ENCODE measurements at places on chromosomes 3 and 15.

- DNase-seq, result no peak
Measured at GRCh38 chr15:65038428-65038827, 6.8 kb upstream of the SLC51B start.

DNA sequence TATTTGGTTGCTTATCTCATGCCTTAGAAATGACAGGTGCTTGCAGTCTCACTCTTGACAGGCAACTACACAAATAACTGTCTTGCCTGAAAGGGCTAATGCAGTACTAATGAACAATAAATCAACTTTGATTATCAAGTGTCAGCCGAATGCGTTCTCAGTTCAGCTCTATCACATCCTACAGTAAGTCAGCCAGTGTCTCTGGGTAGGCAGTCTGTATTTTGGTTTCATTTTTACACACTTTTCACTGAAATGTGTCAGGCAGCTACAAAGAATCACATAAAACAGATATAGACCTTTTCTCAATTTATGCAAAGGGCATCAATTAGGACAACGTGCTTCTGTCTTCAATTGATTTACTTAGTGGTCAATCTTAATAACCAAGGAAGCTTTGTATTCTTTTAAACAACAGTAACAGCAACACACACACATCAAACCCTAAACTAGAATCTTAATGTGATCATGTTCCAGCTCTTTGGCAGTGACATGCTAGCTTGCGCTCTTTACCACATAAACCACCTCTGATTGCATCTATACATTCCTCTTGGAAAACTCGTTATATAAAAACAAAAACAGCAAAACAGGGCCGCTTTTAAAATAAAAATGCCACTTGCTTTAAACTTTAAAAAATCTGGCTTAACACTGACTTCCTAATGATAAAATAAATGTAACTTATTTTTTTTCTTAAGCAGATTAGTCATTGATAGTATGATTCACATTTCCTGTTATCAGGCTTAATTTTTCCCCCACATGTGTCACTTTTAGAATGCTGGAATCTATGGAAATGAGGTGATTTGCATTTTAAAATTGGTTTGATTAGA lies 520.4 kb downstream of the FOXP1 start:
- peak; percentile 53 for DNase-seq

DNA sequence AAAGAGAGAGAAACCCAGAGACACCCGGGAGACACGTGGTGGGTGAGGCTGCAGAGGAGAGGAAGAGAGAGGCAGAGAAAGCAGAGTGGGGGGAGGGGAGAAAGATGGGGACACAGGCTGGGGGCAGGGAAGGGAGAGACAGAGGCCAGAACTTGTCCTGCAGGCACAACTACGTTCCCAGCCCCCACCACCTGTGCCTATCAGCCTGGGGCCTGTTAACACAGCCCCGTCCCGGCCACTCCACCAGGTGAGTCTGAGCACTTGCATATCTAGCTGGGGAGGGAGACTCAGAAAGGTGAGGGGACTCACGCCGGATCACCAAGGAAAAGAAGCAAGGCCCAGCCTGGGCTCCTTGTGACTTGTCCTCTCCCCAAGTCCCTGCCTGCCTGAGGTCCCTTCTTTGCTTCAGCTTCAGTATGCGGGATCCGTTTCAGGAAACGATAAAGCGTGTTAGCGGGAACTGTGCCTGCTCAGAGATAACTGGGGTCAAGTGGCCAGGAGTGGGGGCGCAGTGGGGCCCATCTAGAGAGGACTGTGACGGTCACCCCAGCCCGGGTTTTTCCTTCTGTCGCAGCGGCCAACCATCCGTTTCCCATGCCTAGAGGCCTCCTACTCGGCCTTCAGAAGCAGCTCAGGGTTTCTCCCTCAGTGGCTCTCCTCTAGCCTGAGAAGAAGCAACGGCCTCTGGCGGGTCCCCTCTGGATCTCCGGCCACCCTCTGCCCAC lies 10.3 kb downstream of the LINGO1 start:
- no peak for DNase-seq

DNA sequence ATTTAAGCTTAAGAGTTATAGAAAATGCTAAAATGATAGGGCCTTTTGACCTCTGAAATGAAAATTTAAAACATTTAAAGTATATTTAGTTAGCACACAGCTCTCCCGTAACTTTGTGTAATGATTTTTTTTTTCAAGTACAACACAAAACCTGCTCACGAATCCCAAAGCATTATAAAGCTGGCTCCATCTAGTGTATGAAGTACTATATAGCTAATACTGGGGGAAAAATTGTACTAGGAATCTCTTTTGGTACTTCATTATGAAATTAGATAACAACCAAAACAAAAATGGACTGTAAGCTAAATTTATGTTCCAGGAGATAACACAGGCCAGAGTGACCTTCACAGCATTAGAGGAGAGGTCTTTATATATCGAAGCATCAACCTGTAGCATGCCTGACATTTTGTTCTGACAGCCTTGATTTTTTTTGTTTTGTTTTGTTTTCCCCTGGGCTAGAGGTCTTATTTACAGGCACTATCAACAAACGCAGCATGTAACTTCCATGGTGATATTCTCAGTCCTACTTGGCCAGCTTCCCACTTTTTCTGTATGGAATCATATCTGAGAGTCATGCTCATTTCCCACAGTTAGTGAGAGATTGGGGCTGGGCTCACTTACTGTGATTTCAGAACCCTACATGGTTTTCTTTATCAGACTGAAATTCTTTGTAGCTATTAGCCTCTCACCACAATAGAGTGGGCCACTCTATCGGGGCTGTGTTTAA lies 116.3 kb downstream of the MITF start:
- no peak for DNase-seq

DNA sequence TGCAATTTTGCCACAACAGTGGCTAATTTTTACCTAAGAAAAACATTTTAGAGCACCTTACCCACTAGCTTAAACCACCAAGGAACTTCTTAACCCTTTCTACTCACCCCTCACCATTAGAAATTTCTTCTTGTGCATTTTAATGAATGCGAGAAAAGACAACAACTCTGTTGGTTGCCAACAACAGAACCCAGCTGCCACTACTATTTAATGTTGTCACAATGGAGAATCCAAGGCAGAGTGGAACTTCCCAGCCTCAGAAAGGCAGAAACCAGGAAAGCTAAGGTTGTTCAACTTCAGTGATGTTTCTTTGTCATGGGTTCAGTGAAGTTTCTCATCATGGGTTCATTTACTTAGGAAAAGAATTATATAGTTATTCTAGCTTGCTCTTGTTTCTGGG lies 325.2 kb upstream of the ARL6 start:
- DNase-seq, result no peak

DNA sequence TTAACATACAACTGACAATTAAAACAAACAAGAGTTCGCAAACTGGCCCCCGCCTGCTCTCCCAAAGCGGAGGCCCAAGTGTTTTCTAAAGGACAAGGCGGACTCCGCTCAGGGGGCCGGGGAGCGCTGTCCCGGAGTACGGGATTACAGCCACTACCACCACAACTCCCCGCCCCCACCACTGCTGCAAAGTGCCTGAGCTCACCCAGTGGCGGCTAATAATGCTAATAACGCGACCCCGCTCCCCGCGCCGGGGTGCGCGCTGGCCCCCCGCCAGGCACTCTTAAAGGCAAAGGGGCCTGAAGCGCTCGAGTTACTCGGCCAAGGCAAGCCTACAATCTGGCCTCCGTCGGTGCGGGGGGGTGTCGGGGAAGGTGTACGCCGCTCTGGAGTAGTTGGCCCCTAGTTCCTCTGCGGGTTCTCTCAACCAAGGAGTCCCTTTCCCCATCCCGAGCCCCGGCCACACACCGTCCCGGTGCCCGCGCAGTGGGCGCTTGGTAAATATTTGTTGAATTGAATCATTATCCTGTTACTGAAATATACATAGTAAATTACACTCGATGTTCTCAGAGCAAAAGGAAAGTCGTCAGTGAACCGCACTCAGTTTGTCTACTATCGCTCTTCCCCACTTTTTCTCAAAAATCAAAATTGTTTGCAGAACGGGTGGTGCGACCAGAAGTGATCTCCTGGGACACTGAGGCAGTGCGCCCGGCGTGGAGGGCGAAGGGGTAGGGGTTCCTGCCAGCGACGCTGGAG lies 827 bp downstream of the WNT5A start:
- DNase-seq, result no peak

DNA sequence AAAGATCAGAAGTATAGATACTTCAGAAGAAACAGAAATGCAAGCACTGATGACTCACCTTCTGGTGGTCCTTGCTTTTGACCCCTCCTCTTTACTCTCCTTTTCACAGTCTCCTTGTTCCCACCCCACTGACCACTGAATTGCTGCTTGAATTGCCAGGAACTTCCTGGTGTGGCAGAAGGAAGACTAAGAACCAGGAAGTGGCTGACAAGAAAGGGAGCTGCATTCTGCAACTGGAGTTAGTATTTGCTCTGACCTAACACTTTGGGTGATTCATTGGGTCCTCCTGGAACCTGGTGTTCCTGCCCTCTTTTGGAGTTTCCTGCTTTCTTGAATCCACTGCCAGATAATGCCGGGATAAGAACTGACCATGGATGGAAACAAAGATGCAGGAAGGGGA lies 23.0 kb downstream of the KY start:
- no peak for DNase-seq

Measured in naive thymus-derived CD8-positive, alpha-beta T cell (primary cell).